ENCODE measurements at places on chromosomes 1 and 21.

DNA sequence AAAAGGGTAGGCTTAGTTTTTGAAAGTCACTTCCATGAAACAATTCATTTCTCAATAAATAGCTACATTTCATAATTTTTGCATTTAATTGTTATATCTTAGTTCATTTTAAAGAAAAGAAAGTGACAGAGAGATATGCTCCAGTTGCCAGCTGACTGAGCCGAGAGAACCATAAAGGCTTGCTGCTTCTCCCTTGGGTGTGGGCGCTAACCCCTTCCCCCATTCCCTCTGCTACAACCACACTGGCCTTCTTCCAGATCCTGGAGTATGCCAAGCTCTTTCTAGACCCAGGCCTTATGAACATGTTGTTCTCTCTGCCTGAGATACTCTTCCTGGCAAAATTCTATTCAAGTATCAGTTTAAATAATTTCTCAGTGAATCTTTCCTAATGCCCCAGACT lies 12.3 kb downstream of the SORT1 start:
- DNase-seq, result no peak

DNA sequence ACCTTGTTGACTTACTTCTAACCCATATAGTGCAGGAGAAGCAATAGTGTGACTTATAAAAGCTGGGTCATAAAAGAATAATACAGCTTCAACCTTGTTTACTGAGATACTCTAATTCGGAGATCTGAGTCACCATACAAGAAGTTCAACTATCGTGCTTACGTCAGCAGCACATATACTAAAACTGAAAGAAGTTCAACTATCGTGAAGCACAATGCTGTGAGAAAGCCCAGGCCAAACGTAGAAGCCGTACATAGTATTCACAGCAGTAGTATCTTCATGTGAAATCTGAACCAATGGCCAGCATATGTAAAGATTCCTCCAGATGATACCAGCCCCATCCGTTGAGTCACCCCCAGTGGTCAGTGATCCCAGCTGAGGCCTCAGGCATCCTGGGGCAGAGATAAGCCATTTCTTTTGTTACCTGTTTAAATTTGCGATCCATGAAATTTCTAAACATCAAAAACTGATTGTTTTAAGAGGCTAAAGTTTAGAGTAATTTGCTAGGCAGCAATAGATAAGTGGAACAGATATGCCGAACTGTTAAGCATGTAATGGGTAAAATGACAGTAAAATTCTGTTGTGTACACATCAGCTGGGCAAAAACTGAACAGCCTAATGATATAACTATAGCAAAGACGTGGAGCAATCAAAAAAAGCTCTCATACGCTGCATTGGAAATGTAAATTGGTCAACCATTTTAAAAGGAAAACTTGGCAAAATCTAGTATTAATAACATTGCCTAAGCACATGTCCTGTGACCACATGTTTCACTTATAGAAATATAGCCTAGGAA lies 53.9 kb upstream of the SAMD13 start:
- no peak for DNase-seq

- peak; percentile 74 for DNase-seq
Measured at GRCh38 chr1:231931846-231932454, 305.4 kb downstream of the DISC1 start.

DNA sequence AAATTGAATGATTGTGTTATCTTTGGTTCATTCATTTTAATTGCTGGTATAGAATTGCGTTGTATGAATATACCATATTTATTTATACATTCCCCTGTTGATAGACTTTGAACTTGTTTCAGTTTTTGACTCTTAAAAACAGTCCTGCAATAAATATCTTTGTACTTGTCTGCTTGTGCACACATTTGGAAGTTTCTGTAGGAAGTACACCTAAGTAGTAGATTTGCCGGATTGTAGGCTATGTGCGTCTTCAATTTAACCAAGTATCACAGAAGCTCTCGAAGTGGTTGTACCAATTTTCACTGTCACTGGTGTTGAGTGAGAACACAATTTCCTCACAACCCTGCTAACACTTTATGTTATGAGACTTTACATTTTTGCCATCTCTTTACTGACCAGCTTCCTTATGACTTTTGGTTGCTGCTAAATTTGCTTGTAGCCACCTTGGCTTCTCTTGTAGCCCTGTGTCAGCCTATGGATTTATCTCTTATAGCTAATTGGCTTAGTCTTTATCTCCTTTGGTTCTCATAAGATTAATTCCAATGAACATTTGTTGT lies 2.2 kb downstream of the TTC3 start:
- DNase-seq, result no peak

DNA sequence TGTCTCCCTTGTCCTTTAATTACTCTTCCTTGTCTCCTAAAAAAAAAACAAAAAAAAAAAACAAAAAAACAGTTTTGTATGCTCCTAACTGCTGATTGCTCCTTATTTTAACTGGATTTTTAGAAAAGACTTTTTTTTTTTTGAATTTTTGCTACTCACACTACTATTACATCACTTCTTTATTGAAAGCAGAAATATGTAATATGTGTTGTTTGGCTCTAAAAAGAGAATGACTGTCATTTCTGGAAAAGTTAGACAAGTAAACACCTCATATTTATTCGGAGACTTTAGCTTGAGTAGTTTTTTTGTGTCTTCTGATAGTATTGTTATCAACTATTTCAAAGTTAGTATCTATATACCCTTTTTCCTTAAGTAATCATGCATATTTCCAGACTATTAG lies 855.0 kb downstream of the USP25 start:
- DNase-seq, result no peak

GRCh38 chr1:16114527-16115467 lies 41.1 kb downstream of the EPHA2 start:
- DNase-seq, result no peak

DNA sequence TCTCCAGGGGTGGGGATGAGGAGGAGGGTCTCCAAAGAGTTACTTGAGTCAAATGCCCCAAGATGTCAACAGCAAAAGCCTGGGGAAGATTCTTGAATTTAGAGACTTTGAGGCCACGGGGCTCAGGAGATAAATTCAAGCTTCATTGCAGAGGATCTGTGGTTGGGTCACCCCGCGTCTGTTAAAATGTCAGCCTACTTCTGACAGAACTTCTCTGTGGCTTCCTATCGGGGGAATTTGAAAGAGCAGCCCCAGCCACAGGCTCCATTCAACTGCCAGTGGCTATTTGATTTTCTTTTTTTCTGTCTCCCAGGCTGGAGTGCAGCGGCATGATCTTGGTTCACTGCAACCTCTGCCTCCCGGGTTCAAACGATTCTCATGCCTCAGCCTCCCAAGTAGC lies 62.5 kb upstream of the EFHD2 start:
- DNase-seq, result no peak

DNA sequence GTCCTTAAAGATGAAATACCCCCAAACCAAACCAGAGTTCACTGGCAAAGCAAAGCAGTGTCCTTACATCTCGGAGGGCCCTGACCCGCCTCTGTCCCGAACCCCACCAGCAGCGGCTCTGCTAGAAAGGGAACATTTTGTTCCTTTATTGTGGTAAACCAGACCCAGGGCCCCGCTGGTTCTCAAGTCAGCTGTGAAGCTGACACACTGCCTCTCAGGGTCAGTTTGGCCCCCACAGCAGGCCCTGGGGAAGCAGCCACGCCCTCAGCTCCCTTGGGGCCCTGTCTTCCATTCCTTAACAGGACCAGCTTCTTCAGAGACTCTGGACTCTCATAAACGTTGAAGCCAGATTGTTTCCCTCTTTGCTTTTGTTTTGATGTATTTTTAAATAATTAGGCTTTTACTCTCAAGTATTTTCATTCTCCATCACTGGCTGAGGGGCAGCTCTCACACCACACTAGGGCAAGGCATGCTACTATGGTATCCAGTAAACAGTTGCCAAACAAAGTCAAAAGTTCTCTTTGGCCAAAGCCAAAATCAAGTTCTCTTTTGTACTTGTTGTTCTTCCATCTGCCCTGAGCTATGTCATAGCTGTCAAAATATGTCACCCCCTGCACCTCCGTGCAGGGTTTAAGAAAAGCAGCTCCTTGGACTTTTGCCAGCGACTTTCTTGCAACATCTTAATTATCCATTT lies 61.1 kb upstream of the ANGPTL1 start:
- no peak for DNase-seq
